ENCODE measurements at places on chromosomes 1 and 21.

DNA sequence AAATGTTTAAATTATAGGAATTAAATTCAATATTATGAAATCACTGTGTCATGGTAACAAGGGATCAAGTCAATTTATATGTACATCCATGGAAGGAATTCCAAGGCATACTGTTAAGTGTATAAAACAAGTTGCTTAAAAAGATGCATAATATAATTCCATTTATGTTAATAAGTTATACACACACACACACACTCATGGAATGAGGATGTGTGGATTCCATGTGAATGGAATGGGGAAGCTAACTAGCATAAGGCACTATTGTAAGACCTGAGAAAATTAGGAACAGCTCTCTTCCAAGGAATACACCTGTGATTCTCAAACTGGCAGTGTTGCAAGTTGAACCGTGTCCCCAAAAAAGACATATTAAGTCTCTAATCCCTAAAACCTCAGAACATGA lies 17.6 kb upstream of the TRAF3IP3 start:
- H3K36me3 ChIP-seq = no peaks in the 10 kb centered on the region
- no peak overlapping the region for H3K27ac ChIP-seq
- H3K27me3 ChIP-seq = no peaks in the 10 kb centered on the region
- no peak overlapping the region for H3K4me3 ChIP-seq
- no peaks in the 10 kb centered on the region for H3K4me1 ChIP-seq

DNA sequence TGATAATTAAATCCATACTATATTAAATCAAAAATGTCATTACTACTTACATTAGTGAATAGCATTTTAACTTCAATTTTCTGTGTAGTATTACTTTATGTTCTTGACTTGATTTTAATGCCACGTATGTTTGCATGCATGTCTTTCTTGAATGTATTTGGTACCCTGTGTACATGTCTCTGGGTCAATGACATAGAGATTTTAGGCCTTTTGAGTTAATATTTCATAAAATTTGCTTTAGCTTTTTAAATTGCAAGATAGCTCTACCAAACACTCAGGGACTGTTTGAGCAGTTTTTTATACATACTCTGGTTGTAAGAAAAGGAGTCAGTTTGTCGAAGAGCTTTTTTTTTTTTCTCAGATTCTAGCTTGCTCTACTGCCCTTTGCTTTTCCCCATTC lies 1.5 kb downstream of the MLLT11 start:
- H3K4me1 ChIP-seq = peaks cover 29% of the 10 kb centered on the region
- 0 out of 2 replicates have a peak overlapping the region, but pooled peaks have one; percentile 3 for H3K27ac ChIP-seq
- H3K36me3 ChIP-seq = no peaks in the 10 kb centered on the region
- H3K4me3 ChIP-seq = peak overlapping the region; percentile 72

DNA sequence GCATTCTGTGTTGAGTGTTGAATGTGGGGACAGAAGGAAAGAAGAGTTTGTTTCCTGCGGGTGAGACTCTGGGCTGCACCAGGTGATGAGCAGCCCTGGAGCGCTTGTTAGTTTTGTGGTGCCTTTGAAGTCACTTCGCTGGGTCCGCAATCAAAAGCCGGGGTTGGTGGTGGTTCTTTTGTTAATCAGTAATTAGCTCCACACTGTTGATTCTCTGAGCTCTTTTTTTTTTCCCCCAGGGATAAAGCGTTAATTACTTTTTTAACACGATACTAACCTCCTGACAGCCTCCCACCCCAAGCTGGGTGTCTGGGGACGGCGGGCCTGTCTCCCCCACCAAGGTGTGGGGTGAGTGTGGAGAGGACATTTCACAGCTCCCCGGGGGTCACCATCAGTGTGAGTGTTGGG lies 56.6 kb downstream of the AGPAT3 start:
- peak; percentile 47 for DNase-seq
- H3K36me3 ChIP-seq = no peaks in the 10 kb centered on the region
- no peak overlapping the region for H3K4me3 ChIP-seq
- peaks cover 10% of the 10 kb centered on the region for H3K4me1 ChIP-seq

DNA sequence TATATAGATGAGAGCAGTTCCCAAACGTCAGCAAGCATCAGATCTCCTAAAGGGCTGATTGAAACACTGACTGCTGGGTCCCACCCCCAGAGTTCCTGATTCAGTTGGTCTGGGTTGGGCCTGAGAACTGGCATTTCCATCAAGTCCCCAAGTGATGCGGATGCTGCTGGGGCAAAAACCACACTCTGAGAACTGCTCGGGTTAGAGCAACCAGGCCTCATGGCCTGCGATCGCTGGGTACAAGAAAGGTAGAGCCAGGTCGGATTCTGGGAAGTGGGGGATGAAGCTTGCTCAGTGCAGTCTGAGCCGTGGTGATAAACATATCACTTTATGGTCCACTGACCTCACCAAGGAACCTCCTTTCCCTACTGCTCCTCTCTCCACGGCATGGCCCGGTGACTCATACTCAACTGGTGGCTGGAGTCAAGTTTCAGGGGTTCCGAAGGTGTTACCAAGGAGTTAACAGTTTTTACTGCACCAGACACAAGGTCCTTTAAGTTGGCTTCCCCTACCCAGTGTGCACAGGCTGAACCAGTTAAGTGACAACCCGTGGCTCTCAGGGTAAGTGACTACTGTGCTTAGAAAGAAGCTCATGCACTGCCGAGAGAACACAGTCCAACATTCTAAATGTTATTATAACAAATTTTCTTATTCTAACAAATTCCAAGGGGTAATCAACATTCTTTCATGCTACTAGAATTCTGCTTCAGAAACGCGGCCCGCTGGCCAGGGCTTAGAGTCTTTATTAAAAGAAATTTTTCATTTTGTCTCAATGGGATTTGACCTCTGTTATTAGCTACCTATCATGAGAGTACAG lies 153.5 kb downstream of the TGFBR3 start:
- no peaks in the 10 kb centered on the region for H3K27me3 ChIP-seq
- no peak overlapping the region for H3K4me3 ChIP-seq
- H3K27ac ChIP-seq = no peak overlapping the region
- H3K36me3 ChIP-seq = no peaks in the 10 kb centered on the region
- DNase-seq = peak; percentile 14
- H3K4me1 ChIP-seq = no peaks in the 10 kb centered on the region

GRCh38 chr1:78722105-78722504 lies 72.5 kb downstream of the IFI44 start:
- DNase-seq = no peak
- H3K4me3 ChIP-seq = no peak overlapping the region
- H3K4me1 ChIP-seq = no peaks in the 10 kb centered on the region
- no peaks in the 10 kb centered on the region for H3K36me3 ChIP-seq
- no peak overlapping the region for H3K27ac ChIP-seq

DNA sequence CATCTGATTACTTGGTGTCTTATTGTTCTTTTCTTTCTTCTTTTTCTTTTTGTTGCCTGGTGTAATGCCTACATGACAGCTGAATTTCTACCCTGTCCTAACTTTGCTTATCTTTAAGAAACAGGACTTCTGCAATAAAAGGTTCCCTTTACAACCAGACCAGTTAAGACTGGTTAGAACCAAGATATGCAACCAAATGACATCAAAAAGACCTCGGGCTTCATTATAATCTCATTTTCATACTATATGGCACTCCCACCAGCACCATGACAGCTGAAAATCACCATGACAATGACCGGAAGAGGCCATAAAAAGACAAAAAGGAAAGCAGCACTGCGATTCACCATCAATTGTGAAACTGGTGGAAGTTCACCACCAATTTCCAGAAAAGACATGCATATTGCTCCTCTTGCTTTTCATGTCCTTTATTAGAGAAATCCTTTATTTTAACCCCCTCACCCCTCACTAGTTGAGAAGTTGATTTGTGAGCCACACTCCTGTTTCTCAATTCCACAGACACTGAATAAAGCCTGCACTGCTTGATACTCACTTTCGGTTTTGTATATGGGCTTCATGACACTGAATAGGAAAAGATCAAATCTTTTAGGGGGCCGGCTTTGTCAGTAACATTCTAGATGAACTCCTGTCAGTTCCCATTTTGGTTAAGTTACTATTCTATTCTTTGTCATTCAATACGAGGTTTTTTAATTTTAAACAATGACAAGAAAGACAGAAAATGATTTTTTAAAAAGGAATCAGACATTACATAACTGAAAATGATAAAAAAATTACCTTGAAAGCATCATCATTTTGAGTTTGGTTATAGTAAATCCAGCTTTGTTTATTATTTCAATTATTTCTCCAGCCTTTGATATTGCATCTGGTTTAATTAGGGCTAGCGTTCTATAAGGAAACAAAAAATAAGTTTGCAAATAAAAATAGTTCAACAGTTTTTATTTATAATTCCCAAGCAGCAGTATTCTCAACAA lies 58.1 kb downstream of the NME7 start:
- no peak for DNase-seq
- no peaks in the 10 kb centered on the region for H3K27me3 ChIP-seq
- H3K27ac ChIP-seq = peak overlapping the region; percentile 51
- peaks cover 15% of the 10 kb centered on the region for H3K4me1 ChIP-seq

DNA sequence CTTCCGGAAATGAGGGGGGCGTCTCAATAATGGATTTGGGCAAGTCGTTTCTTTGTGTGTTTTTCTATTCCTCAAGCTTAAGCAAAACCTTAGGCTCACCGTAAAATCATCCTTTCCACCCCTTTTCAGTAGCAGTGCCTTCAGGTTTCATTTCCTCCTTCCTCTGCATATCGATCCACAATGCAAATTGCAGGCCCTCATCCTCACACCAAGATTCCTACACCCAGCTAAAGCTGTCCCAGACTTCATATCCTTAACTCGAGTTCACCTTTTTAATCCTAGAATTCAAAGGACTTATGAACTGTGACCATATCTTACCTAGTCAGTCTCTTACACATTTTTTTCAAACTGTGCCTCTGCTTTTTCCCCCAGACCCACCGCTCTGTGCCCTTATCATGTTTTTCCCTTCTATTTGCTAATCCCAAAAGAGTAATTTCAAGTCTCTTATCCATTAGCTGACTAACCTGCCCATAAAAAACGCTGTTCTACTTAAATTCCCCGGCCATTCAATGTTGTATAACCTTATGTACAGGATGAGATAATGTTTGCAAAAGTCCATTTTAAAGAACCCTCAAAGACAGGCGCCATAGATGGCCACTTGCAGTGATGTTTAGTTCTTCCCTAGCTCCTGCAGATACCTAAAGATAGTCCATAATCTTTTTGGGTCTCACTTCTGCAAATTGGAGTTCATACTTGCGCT lies 1.5 kb downstream of the AKIRIN1 start:
- peak overlapping the region; percentile 90 for H3K27ac ChIP-seq
- DNase-seq = no peak
- H3K27me3 ChIP-seq = no peaks in the 10 kb centered on the region
- H3K4me3 ChIP-seq = peak overlapping the region; percentile 87
- H3K4me1 ChIP-seq = peaks cover 66% of the 10 kb centered on the region

GRCh38 chr1:33300673-33301072 lies 20.2 kb downstream of the A3GALT2 start:
- DNase-seq = no peak
- no peak overlapping the region for H3K4me3 ChIP-seq
- H3K4me1 ChIP-seq = peaks cover 9% of the 10 kb centered on the region

DNA sequence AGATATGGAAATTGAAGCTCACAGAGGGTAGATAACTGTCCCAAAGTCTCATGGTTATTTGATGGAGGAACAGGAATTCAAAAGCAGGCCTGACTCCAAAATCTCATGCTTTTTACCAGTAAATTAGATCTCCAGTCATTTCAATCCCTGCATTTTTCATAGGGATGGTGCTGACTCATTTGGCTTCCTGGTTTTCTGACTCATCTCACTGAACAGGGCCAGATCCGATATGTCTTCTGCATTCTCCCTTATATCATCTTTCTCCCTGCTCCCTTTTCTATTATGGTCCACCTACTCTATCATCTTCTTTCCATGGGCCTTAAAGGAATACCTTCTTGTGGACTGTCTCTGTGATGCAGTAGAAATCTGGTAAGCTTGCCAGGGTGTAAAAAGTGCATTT lies 187.2 kb downstream of the FGGY start:
- no peak overlapping the region for H3K4me3 ChIP-seq
- H3K36me3 ChIP-seq = no peaks in the 10 kb centered on the region
- no peak for DNase-seq
- no peaks in the 10 kb centered on the region for H3K4me1 ChIP-seq
- no peak overlapping the region for H3K27ac ChIP-seq

- H3K4me1 ChIP-seq = no peaks in the 10 kb centered on the region
- no peak overlapping the region for H3K4me3 ChIP-seq
- H3K36me3 ChIP-seq = no peaks in the 10 kb centered on the region
- no peak for DNase-seq
- H3K27me3 ChIP-seq = no peaks in the 10 kb centered on the region
These were observed 138.6 kb upstream of the JUN start for GRCh38 chr1:58922302-58923089.

DNA sequence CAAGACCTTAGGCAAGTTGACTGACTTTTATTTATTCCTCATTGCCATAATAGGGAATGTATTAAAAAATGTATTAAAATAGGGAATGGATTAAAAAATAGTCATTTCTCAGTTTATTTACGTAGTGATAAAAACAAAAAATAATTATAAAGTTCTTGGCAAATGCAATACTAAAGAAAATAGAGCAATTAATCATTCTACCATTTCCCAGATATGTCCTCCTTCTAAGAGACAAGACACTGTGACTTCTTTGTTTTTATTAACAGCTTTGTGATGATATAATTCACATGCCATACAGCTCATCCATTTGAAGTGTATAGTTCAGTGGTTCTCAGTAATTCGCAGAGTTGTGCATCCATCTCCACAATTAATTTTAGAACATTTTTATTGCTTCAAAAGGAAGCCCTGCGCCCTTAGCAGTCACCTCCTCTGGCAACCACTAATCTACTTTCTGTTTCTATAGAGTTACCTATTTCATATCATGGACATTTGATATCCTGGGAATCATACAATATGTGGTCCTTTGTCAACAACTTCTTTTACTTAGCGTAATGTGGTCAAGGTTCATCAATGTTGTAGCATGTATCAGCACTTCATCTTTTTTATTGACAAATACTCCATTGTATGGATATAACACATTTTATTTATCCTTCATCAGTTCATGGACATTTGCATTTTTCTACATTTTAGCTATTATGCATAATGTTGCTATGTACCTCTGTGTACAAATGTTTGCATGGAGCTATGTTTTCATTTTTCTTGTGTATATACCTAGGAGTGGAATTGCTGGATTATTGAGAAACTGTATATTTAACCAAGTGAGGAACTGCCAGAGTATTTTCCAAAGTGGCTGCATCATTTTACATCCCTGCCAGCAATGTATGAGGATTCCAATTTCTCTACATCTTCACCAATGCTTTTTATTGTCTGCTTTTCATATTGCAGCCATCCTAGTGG lies 5.6 kb downstream of the TBX19 start:
- no peak overlapping the region for H3K27ac ChIP-seq
- H3K27me3 ChIP-seq = no peaks in the 10 kb centered on the region
- no peak for DNase-seq
- H3K36me3 ChIP-seq = no peaks in the 10 kb centered on the region

GRCh38 chr21:26846036-26846931 lies 1.1 kb upstream of the ADAMTS1 start:
- H3K27me3 ChIP-seq = peaks cover 39% of the 10 kb centered on the region
- H3K4me1 ChIP-seq = peaks cover 20% of the 10 kb centered on the region
- H3K4me3 ChIP-seq = peak overlapping the region; percentile 88
- 0 out of 2 replicates have a peak overlapping the region, but pooled peaks have one; percentile 28 for H3K27ac ChIP-seq
- H3K36me3 ChIP-seq = peaks cover 7% of the 10 kb centered on the region
- DNase-seq = peak; percentile 81

- H3K27ac ChIP-seq = no peak overlapping the region
- DNase-seq = no peak
- H3K36me3 ChIP-seq = no peaks in the 10 kb centered on the region
- no peaks in the 10 kb centered on the region for H3K27me3 ChIP-seq
These were observed 27.4 kb downstream of the IL23R start for GRCh38 chr1:67193704-67194103.

- H3K4me3 ChIP-seq = no peak overlapping the region
- H3K27ac ChIP-seq = no peak overlapping the region
- H3K36me3 ChIP-seq = no peaks in the 10 kb centered on the region
- peaks cover 13% of the 10 kb centered on the region for H3K4me1 ChIP-seq
These were observed 3.4 kb downstream of the RGS8 start for GRCh38 chr1:182680901-182681567.

Data from GM23338 (cell line).